ENCODE measurements at places on chromosomes 4 and X.

GRCh38 chrX:151505796-151506195 is 57.7 kb upstream of the PASD1 start:
- DNase-seq, result no peak

GRCh38 chr4:40173470-40173875 is 23.4 kb upstream of the RHOH start:
- no peak for DNase-seq

- no peak for DNase-seq
These were observed 153.9 kb downstream of the KDR start for GRCh38 chr4:54971474-54971950.

GRCh38 chr4:138241281-138242075 is 671 bp downstream of the SLC7A11 start:
- DNase-seq, result no peak

GRCh38 chrX:19627533-19627932 is 112.2 kb upstream of the MAP3K15 start:
- no peak for DNase-seq

DNA sequence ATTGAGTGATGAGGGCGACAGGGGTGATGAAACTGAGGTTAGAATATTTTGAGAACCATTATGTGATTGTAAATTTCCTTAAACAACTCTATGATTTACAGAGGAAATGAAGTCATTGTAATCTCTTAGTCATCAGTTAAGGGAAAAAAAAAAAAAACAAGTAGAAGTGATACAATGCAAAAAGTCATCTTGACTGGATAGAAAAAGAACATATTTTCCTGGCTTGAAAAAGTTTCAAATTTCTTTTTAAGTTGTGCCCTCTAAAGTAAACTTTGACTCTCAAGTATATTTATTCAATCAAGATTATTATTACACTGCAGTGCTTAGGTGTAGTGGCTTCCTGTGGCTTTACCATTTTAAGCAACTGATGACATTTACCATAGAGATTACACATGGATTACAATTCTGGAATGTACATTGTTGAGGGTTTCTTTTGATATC is 40.6 kb downstream of the GABRB1 start:
- DNase-seq, result no peak

DNA sequence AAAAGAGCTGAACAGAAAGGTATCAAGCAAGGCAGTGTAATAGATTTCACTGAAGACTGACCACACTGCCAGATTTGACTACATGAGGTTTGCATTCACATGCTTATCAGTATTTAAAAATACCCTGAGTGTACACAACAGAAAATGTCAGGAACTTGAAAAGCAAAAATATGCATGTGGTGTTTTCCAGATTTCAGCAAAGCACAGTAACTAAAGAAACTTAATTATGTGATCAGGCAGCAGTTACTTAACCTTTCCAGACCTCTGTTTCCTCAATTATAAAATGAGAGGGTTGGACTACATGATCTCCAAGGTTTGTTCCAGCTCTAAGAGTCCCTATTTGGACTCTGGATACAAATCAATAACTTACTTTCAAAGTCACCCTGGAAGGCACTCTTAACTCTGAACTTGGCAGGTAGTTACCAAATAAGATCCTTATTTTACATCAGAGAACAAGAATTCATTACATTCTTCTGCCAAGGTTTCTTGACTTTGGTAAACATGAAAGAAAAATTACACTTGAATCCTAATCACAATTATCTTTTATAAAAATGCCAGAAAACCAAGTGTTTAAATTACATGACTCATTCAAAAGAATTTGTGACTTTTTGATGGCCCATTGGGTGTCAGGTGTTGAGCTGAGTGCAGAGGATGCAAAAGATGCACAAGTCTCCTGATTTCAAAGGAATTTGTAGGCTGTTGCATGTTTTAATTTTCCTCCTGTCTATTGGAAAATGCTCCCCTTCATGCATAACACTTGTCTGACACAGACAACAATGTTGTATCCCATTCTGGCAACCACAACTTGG is 241.6 kb downstream of the MGST2 start:
- DNase-seq, result no peak
